Stimulated activated CD4-positive, alpha-beta T cell treated with anti-CD3 and anti-CD28 coated beads, Interleukin-4, amount 100 ng/mL, for 4 hours (primary cell): ENCODE measurements at places on chromosomes 6 and 20.

DNA sequence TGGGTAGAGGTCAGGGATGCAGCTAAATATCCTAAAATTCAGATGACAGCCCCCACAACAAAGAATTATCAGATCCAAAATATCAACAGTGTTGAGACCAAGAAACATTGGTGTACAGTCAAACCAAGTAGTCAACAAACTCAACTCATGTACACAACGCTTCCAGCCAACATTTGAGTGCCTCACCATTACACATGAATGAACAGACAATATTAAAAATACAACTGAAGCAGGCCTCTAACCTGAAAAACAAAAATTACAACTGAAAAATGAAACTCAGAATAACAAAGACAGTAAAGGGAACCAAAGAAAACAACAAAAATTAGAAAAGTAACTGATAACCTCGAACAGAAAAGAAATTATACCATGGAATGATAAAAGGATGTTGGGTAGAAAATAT, 46.2 kb downstream of the HACE1 start:
- DNase-seq = no peak

- peak; percentile 61 for DNase-seq
Measured at GRCh38 chr6:37222125-37222967, 35.2 kb upstream of the TBC1D22B start.

GRCh38 chr6:23478312-23478711, 647.7 kb upstream of the NRSN1 start:
- DNase-seq = no peak

GRCh38 chr6:130111031-130111430, 92.7 kb downstream of the L3MBTL3 start:
- no peak for DNase-seq

GRCh38 chr6:168272415-168273325, 46.9 kb downstream of the DACT2 start:
- DNase-seq = no peak

DNA sequence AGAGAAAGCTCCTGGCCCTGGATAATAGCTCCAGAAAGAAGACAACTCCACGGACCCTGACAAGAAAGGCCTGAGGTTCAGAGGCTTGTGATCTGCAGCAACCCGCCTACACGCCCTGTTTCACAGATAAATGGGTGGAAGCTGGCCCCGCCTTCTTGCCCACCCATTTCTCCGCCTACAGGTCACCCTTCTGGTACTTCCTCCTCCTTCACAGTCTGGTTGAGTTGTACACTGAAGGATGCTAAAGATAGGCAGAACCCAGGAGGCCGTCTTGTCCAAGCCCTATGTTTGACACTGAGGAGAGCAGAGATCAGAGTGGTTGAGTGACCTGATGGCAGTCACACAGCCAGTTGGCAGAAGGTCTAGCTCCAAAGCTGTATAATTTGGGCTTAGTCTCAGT, 34.2 kb upstream of the MDGA1 start:
- peak; percentile 73 for DNase-seq

- no peak for DNase-seq
Measured at GRCh38 chr20:56808117-56808725, 179.1 kb downstream of the TFAP2C start.

GRCh38 chr6:105569706-105570105, 166.8 kb upstream of the PREP start:
- no peak for DNase-seq

DNA sequence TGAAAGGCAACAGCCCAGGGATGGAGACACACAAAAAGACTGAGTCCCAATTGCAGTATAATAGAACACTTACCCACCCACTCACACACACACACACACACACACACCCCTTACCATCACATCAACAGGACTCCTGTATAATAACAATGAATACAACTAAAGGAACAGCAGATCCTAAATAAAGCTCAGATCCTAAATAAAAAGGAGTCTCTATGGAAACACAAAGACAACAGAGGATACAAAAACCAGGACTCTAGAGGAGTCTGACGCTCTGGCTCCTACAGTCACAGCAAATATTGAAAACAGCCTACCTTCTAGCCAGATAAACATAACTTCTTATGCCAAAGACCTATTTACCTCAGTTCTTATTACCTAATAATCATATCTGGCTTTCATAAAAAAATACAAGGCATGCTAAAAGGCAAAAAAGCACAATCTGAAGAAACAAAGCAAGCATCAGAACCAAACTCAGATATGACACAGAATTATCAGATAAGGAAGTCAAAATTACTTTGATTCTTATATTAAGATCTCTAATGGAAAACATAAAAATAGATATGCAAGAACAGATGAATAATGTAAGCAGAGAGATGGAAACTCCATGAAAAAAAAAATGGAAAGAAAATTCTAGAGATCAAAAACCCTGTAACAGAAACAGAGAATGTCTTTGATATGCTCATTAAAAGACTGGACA, 134.9 kb downstream of the MMUT start:
- no peak for DNase-seq

- no peak for DNase-seq
Measured at GRCh38 chr6:37302086-37302686, 44.2 kb upstream of the TMEM217 start.

- DNase-seq = no peak
Measured at GRCh38 chr20:13238001-13238653, 17.1 kb downstream of the ISM1 start.

DNA sequence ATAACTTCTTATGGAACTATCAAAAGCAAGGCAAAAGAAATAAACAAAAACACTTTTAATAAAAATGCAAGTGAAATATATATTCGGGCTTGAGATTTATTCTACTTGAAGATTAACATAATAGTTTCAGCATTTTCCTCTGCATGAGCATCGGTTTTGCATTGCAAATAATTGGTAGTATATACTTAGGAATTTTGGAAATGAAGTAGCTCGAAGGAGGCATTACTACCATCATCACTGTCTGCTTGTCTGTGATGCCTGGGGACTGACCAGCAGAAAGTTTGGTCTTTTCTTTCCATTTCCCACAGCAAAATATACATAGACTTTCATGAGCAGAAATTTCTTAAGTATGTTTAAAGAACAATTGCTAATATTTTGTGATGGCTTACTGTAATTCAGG, 570.7 kb downstream of the HTR1B start:
- DNase-seq = no peak

- DNase-seq = no peak
Measured at GRCh38 chr20:40540166-40540565, 148.9 kb downstream of the MAFB start.

GRCh38 chr20:43667341-43668132, 623 bp downstream of the MYBL2 start:
- no peak for DNase-seq

- DNase-seq = no peak
Measured at GRCh38 chr6:143270026-143270425, 180.5 kb downstream of the ADAT2 start.

DNA sequence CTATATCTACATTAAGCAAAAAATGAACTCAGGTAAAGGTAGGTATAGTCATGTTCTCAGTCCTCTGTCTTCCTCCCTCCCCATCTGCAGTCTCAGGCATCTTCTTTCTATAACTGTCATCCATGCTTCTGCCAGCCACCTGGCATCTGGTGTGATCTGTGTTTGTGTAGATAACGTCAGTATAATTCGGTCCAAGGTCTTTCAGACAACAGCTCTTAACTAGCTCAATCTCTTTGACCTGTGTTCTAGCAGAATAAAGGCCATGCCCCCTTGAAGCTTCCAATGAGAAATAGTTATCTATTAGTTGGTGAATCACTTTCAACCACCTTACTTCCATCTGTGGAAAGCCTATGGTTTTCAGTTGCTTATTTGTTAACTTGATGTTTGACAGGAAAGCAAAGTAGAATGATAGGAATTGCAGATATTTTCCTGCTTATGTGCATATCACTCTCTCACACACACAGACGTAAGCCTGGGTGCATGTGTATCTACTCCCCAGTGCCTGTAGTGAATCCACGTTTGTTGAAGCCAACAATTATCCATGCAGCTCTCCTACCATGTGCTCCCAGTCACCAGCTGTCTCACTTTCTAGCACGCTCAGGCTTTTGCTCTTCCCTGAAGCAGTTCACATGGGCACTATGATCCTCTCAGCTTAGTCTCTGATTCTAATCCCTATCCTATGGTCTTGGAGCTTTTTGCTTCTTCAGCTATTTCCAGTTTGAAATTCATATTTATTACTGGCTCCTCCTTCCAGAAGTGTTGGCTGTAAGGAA, 433.7 kb upstream of the MANEA start:
- DNase-seq = no peak

- DNase-seq = no peak
Measured at GRCh38 chr20:13670160-13670559, 31.4 kb upstream of the TASP1 start.

GRCh38 chr20:34560141-34560523, 1.6 kb downstream of the MAP1LC3A start:
- DNase-seq = no peak

DNA sequence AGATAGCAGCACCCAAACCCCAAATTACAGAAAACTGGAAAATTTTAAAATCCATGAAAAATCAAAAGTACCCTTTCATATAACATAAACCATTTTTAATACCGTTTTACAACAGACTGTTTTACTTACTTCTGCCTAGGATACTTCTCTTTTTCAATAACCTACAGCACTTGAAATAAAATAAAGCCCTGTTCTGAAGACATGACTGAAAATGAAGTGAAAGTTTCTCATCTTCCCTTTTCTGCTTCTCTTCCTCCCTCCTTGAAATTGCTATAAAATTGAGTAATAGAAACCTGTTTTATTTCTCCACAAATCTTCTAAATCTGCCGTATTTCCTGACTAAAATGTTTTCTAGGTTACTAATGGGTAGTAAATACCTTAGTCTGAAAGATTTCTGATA, 20.3 kb downstream of the MMS22L start:
- no peak for DNase-seq

DNA sequence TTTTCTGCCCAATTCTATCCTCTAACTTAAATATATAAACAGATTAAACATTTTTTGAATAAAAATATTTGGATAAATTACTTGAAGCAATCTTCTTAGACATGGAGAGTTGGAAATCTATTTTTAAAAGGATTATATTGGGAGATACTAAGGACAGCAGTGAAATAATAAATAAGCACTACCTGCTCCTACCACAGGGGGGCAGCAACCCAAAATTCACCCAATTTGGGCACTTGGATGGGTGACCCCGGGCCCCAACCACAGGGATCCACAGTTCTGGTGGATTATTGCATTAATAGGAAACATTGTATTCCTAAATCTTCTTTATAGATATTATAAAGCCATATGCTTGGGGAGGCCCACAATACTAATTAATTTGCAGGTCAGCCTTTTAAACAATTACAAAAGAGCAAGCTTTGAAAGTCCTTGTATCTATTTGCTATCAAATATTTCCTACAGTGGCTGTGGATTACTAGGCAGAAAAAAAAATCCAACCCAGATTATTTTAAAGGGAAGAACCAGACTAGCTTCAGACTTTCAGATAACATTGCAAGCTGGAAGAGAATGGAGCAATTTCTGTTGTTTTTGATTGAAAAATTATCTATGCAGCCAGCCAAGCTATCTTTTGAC, 66.4 kb upstream of the PDE10A start:
- DNase-seq = no peak

GRCh38 chr6:119323478-119323877, 26.1 kb downstream of the MAN1A1 start:
- DNase-seq = no peak

DNA sequence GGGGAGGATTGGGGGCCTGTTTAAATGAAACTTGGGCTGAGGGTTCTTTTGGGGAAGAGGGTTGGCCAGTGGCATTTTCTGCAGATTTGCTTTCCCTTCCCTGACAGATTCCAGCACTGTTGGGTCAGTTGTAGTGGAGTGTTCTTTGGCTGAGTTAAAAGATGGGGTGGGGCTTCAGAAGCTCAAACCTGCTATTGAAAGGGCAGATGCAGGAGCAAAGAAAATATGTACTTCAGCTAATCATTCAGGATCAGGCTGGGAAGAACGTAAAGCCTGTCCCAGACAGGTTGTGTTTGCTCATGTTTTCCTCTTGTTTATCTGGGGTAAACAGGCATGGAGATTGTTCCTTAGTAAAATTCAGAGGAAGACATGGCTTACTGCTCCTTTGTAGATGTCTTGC, 2.5 kb downstream of the SASH1 start:
- no peak for DNase-seq

DNA sequence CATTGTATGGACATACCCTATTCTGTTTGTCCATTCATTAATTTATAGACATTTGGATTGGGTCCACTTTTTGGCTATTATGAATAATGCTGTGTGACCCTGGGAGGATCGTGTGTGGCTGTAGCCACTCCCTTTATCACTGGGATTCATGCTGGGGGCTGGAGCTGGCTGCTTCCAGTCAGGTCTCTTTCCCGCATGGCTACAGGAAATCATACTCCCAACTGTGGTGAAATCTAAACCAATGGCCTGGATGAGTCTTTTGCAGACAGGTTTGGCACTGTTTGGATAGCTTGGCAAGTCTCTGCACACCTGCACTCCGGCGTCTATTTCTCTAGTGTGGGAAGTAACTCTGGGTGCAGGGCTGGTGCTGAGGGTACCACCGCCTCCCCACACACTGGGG, 80.4 kb downstream of the RIN2 start:
- no peak for DNase-seq

DNA sequence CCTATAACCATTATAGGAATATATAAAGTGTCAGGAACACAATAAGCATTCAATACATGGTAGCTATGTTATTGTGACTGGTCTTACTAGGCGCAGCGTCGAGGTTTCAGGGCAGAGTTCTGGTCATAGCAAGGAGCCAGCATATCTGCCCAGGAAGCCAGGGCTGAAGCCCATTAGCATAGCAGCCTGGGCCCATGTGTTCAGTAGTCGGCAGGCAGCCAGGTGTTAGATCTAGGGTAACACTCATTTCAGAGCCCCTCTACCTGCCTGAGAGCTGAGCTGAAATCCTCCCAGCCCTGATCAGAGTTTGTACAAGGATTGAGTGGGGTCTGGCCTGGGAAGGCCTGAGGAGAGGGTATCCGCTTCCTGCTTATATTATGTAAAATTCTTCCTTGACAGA, 32.1 kb downstream of the C20orf173 start:
- no peak for DNase-seq

DNA sequence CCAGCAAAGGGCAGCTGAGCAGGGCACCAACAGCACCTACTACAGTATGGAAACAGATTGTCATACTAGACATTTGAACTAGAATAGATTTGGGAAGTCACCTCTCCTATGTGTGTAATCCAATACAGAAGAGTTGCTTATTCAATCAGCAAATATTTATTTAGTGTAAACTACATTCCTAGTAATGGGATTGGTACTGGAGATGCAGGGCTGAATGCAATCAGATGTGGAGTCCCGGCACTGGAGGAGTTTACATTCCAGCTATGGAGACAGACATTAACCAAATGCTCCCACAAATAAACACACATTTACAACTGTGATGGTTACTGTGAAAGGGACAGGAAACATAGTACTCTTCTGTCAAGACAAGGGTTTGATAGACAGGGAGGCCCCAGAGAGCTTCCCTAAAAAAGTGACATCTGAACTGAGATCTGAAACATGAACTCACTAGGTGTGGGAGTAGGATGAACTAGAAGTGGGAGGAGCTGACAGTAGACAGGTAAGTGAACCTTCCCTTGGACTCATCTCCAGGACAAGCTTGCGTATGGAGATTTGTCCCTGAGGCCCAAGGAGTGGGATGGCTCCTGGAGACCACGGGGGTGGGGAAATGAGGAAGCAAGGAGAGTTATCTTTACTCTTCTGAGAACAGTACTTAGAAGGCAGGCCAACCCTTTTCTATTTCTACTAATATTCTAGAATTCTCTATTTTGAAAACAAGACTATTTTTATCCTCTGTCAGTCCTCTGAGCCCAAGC, 420.5 kb downstream of the MAFB start:
- no peak for DNase-seq
